ENCODE measurements at places on chromosomes 12 and 14.

GRCh38 chr12:125071456-125071855 is 6.2 kb downstream of the AACS start:
- no peak for DNase-seq

GRCh38 chr14:94677747-94678146 is 65.6 kb downstream of the SERPINA3 start:
- no peak for DNase-seq

DNA sequence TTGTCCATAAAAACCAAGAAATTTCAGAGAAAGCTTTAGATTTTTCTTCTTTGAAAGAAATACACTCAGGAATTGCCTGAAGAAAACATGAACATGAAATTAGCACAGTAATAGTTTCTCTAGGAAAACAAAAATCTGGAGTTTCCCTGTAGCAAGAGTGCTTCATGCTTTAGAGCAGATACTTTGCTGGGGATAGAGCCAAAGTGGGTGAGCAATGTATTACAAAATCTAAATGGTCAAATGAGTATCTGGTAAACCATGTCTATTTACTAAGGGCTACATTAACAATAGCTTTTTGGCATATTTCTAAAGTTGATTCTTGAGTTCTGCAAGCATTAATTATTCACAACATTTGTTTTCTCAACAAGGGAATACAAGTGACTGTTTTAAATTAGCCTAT is 26.2 kb downstream of the AVPR1A start:
- no peak for DNase-seq

- no peak for DNase-seq
Measured at GRCh38 chr14:103109535-103110441, 13.5 kb upstream of the TNFAIP2 start.

- DNase-seq: no peak
Measured at GRCh38 chr14:48748151-48748675, 838.0 kb downstream of the RPS29 start.

DNA sequence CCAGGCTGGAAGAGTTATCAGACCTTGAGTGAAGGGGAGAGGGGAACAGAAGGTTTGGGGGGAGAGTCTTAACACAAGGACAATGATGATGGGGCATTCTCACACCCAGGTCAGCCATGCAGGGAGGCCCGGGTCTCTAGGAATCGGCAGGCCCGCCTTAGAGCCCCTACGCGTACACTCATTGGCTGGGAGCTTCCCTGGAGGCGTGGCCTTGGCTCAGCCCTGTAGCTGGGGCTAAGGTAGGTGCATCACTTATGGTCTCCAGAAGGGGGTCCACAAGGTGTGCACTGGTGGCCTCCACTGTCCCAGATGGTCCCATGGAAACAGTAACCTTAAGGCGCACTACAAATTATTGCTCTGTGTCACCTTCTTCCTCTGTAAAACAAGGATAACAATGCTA is 660.1 kb downstream of the MED13L start:
- DNase-seq: no peak

DNA sequence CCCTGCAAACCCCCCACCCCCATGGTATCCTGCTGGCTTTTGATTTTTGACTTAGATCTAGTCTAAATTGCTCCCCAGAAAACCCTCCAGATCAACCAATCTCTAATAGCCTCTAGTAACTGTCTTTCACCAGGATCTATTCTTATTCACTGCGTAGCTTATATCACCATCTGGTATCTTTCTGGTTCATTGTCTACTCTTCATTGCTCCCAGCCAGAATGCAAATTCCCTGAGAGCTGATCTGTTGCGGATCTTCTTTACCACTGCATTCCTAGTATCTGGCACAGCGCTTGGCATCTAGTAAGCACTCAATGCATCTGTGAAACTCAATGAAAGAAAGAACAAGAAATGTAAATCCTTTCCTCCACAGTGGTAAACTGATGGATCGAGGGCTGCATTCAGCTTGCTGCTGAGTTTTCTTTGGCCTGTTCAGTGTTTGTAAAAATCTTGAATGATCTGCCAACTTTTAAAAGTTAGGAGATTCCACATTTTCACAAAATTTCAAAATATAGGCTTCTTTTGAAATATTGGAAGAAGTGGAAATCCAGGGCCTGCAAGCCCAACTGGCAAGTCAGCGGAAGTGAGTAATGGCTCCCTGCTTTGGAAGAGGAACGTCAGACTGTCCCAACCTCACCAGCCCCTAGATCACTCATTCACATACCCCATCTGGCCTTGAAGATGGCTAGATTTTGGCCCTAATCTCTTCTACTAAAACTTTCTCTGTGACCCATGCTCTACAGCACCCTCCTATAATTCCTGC is 274.2 kb downstream of the SSPN start:
- DNase-seq: no peak
